ENCODE measurements at places on chromosomes 6 and 20.

- DNase-seq: no peak
Measured at GRCh38 chr6:40715570-40716403, 128.6 kb upstream of the LRFN2 start.

- DNase-seq: no peak
Measured at GRCh38 chr6:157020398-157020797, 243.2 kb downstream of the ARID1B start.

- no peak for DNase-seq
Measured at GRCh38 chr6:13307508-13307995, 20.8 kb downstream of the TBC1D7 start.

GRCh38 chr6:159953091-159953601 lies 15.7 kb upstream of the IGF2R start:
- no peak for DNase-seq

GRCh38 chr20:8190043-8190880 lies 58.2 kb downstream of the PLCB1 start:
- no peak for DNase-seq

GRCh38 chr20:15699431-15700146 lies 873.7 kb downstream of the KIF16B start:
- DNase-seq: no peak

DNA sequence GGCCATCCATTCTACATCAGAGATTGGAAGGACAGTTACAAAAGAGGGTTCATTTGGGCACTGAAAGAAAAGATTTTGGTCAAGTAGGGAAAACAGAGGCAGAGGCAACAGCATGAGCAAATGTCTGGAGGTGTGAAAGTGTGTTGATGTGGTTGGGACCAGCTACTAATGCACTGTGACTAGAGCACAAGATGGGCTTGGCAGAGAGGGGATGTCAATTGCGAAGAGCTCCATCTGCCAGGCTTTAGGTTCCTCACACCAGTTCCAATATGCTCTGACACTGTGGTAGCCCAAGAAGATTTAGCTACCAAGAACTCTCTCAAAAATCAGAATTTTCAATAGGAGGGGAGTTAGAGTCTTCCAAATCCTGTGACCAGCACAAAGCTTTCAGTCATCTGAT lies 42.1 kb downstream of the TRAF3IP2 start:
- no peak for DNase-seq

- DNase-seq: no peak
Measured at GRCh38 chr6:134903448-134903847, 46.5 kb downstream of the ALDH8A1 start.

DNA sequence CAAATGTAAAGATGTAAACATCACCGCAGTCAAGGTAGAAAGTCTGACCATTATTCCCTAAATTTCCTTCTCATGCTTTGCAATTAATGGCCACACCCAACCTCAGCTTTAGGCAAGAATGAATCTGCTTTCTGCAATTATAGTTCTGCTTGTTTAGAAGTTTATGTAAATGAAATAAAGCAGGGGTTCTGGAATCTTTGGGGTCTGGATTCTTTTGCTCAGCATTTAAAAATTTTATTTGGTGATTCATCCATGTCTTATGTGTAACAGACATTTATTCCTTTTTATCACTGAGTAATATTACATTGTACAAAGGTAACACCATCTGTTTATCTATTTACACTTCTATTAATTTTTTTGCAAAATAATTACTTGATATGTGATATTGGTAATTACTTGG lies 613.6 kb downstream of the UTRN start:
- DNase-seq: no peak

DNA sequence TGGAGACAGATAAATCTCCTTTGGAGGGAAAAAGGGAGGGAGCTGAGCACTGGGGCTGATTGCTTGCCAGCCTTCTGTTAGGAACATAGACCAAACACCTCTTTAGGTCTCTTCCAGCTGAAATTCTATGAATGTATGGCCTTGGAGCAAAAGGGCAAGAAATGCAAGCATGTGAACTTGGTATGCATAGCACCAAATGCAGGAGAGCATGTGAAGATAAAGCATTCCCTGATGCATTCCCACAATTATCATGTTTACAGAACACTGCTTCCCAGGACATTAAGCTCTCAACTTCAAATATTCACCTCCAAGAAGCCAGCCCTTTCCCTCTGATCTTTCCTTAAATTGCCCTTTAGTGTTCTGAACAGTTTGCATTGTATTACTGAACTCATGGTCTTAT lies 15.6 kb downstream of the RIPOR2 start:
- DNase-seq: no peak

DNA sequence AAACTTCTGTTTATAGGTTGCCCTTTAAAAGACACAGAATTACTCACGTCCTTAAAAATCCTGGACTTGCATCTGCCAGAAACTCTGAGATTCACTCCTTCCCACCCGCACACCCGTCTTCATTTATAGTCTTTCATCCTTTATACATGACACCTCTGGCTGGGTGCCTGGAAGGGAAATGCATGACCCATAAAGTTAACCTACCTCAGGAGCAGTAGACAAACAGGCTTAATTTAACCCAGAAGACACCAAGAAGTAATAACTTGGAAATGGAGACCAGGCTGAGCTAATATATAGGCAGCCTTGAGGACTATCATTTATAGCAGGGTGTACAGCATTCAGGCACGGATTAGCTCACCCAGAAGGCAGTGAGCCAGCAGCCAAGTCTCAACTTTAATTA lies 429.0 kb upstream of the NRSN1 start:
- no peak for DNase-seq

DNA sequence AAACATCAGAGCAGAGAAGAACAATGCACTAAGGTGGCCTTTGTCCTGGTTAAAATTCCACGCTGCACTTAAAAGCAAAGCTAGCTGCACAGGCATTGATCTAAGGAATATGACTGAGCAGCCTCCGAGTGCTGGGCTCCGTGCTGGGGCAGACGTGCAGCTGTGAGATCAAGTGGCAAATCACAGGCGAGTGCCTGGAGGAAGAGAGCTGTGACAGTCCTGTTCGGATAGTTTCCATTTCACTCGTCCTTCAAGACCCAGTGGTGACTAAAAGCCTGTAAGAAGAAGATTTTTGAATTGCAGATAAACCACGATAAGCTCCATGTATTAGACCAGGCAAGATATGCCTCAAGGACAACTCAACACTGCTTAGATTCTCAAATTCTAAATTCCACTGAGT lies 247.9 kb downstream of the ANKRD60 start:
- DNase-seq: no peak

DNA sequence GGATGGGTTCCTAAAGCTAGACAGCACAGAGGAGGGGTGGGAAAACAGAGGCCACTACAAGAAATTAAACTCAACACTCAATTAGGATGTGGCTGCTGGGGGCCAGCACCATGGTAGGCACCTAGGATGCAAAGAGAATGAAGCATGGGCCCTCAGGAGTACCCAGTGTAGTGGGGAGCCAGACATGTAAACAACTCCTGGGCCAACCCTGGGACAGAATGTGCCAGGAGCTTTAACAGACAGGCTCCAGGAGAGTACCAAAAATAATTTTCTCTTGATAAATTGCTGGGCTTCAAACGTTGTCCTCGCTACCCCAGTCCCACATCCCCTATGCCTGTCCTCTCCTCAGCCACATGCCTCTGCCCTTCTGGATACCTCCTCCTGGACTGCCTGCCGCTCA lies 1.7 kb downstream of the TMEM151B start:
- DNase-seq: no peak

Data from stimulated activated CD4-positive, alpha-beta T cell treated with anti-CD3 and anti-CD28 coated beads, Interleukin-15, amount 100 ng/mL, for 1 hour (primary cell).